ENCODE measurements at places on chromosomes 3 and 15.

GRCh38 chr3:30795176-30795575, 99.3 kb downstream of the GADL1 start:
- DNase-seq = no peak

DNA sequence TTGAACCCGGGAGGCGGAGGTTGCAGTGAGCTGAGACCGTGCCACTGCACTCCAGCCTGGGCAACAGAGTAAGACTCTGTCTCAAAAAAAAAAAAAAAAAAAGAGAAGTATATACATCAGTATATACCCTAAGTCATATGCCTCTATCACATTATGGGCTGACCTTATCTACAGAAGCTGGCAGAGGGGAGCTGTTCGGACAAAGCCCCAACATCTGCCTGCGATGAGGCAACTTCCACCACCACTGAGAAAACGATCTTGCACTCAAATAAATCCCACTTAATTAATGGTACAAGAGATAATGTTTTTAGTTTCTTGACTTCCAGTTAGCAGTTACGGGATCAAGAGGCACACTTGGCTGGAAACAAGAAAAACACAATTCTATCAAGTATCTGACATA, 2.2 kb downstream of the GLT8D1 start:
- DNase-seq = no peak

GRCh38 chr15:26590676-26591075, 182.2 kb downstream of the GABRB3 start:
- DNase-seq = no peak

DNA sequence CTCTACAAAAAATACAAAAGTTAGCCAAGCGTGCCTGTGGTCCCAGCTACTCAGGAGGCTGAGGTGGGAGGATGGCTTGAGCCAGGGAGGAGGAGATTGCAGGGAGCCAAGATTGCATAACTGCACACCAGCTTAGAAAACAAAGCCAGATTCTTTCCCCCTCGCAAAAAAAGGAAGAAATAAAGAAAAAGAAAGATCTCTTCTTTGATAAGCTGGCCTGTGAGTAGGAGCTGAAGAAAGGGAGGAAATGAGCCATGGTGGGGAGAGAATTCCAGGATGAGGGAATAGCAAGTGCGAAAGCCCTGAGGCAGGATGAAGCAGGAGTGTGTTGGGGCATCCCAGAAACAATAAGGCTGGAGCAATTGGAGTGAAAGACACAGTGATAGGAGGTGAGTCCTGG, 24.5 kb upstream of the TOP2B start:
- DNase-seq = no peak

All from stimulated activated CD4-positive, alpha-beta T cell treated with anti-CD3 and anti-CD28 coated beads, Interleukin-4, amount 100 ng/mL, for 24 hours (primary cell).